ENCODE measurements at places on chromosomes 1 and 21.

- no peak overlapping the region for H3K4me3 ChIP-seq
- DNase-seq, result no peak
- H3K27ac ChIP-seq, result no peak overlapping the region
- H3K36me3 ChIP-seq, result no peaks in the 10 kb centered on the region
- H3K27me3 ChIP-seq, result no peaks in the 10 kb centered on the region
- H3K4me1 ChIP-seq, result no peaks in the 10 kb centered on the region
Measured at GRCh38 chr1:238485057-238485911, 594.6 kb upstream of the ZP4 start.

DNA sequence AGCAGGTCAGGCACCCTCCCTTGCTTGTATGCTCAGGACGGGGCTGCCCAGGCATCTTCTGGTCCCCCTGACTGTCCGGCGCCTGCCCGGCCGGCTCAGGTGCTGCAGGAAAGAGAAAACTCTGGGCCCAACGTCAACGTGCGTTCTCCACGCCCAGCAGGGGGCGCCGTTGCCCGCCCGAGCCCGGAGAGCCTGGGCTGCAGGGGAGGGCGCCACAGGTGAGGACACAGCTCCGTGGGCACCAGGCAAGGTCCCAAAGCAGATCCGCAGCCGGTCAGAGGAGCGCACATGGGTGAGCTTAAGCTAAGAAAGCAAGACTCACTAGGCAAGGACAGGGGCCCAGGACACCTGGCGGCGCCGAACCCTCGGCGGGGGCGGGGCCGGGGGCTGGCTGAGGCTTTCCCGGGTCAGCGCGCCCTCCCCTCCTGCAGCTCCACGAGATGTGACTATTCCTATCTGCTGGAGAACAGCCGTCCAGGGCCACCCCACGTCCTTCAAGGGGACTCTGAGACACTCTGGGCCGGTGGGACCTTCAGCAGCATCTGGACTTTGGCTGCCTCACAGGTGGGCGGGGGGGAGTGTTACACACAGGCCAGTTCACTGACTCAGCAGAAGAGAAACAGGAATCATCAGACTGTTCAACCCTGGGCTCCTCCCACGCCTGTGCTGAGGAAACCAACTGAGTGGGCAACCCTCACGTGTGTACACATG is 29.3 kb downstream of the KRTAP10-1 start:
- no peaks in the 10 kb centered on the region for H3K4me1 ChIP-seq
- no peaks in the 10 kb centered on the region for H3K36me3 ChIP-seq
- no peaks in the 10 kb centered on the region for H3K27me3 ChIP-seq
- DNase-seq, result peak; percentile 82

DNA sequence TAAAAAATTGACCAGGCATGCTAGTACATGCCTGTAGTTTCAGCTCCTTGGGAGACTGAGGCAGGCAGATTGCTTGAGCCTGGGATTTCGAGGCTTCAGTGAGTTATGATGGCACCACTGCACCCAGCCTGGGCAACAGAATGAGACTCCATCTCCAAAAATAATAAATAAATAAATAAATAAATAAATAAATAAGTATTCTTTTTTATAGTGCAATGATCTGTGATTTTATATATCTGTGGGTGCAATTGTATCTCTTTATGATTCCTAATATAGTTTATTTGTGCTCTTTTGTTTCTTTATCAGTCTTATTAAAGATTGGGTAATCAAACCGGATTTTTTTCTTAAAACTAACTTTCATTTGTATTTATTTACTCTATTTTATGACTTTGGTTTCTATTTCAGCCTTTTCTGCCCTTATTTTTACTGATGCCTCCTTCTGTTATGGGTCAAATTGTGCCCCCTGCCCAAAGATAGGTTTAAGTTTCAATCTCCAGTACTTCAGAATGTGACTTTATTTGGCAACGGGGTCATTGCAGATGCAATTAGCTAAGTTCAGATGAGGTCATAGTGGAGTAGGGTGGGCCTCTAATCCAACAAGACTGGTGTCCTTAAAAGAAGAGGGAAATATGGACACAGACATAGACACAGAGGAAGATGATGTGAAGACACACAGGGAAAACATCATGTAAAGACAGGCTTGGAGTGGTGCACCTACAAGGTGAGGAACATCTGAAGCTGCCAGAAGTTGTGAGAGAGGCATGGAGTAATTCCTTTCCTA is 74.9 kb upstream of the CDC42BPA start:
- no peak for DNase-seq
- peaks cover 3% of the 10 kb centered on the region for H3K27me3 ChIP-seq
- H3K27ac ChIP-seq, result no peak overlapping the region
- H3K36me3 ChIP-seq, result no peaks in the 10 kb centered on the region

GRCh38 chr1:90902672-90903071 is 119.2 kb downstream of the ZNF644 start:
- no peak for DNase-seq
- no peak overlapping the region for H3K27ac ChIP-seq
- no peak overlapping the region for H3K4me3 ChIP-seq
- H3K27me3 ChIP-seq, result no peaks in the 10 kb centered on the region
- H3K36me3 ChIP-seq, result peaks cover 28% of the 10 kb centered on the region
- peaks cover 7% of the 10 kb centered on the region for H3K4me1 ChIP-seq

GRCh38 chr1:27193194-27193593 is 38.3 kb upstream of the SLC9A1 start:
- H3K27me3 ChIP-seq, result no peaks in the 10 kb centered on the region
- no peaks in the 10 kb centered on the region for H3K36me3 ChIP-seq
- DNase-seq, result no peak
- H3K4me3 ChIP-seq, result no peak overlapping the region

- H3K27me3 ChIP-seq, result peaks cover 40% of the 10 kb centered on the region
- no peaks in the 10 kb centered on the region for H3K36me3 ChIP-seq
- H3K4me1 ChIP-seq, result peaks cover 8% of the 10 kb centered on the region
- no peak overlapping the region for H3K4me3 ChIP-seq
- no peak for DNase-seq
- H3K27ac ChIP-seq, result no peak overlapping the region
Measured at GRCh38 chr1:201945157-201945556, 1.2 kb downstream of the LMOD1 start.

DNA sequence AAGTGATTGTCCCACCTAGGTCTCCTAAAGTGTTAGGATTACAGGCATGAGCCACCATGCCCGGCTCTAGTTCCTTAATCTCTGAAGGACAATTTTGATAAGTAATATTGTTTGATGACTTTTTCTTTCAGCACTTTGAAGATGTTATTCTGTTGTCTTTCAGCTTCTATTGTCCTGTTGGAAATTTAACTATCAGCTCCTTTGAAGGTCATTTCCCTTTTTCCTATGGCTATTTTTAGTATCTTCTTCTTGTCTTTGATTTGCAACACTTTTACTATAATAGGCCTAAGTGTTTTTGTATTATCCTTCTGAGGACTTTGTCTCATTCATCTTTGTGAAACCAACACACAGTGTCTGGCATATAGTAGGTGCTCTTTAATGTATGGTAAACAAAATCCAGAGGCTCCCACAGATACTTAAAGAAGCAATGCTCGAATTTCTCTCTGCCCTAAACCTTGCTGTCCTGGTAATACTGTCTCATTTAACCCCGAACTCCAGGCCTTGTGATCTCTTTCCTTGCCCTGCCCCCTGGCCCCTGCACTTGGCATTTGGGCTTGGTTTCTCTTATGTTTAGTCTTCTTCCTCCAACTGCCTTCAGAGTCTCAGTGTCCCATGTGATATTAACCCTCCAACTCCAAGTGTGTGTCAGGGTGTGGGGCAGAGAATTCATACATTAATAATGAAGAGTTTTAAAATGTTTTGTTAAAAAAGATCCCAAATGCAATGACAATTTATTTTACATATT is 19.0 kb upstream of the AGO1 start:
- no peaks in the 10 kb centered on the region for H3K36me3 ChIP-seq
- H3K4me3 ChIP-seq, result no peak overlapping the region
- H3K4me1 ChIP-seq, result no peaks in the 10 kb centered on the region
- no peaks in the 10 kb centered on the region for H3K27me3 ChIP-seq
- no peak for DNase-seq

DNA sequence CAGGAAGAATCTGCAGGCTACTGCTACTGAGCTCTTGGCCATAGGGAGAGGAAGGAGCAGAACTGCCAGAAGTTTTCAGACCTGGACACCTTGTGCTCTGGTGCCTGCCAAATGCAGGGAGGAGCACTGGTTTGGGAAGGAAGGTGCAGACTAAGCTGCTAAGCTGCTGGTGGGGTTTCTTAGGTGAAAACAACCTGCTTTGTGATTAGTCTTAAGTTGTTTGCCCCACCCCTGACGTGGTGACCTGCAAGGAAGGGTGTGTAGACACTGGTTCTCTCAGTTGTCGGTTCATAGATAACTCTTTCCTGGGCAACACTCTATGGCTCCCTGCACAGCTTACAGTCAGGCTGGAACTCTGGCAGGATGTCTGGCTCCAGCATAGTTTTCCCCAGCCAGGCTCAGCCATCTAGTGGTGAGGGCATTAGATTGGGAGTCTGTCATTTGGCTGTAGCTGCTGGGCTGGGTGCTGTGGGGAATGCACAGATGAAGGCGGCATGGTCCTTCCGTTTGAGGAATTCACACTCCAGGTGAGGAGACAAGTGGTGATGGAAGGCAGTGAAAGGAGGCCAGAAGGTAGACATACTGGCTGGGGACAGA is 10.3 kb upstream of the S100A10 start:
- DNase-seq, result no peak
- H3K27ac ChIP-seq, result no peak overlapping the region

DNA sequence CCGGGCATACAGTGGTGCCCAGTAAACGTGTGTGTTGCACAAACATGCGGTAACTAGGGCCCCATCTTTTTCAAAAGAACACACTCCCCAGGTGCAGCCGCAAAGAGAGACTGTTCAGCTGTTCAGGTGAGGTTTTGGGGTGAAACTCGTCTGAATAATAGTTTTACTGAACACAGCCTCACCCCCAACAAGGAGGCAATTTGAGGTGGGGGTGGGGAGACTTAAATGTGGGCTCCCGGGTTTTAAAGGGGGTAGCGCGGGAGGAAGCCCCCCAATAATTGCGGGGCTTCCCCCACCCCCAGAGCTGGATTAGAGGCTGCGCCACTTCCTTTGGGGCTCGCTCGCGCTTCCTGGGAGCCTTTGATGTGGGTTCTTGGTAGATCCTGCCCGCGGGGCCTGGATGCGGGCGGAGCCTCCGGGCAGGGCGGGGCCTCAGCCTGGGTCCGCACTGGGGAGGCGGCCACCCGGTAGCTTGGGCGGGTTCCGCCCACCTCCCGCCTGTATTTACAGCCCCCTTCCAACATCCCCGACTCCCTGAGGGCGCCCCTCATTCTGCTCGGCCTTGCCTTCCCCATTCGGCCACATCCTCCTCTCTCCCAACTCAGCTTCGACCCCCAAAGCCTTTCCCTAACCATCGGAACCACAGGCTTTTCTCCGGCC is 6.4 kb upstream of the EPHA2 start:
- no peaks in the 10 kb centered on the region for H3K27me3 ChIP-seq
- no peaks in the 10 kb centered on the region for H3K36me3 ChIP-seq
- peak; percentile 75 for DNase-seq

GRCh38 chr1:22736501-22737080 is 26.0 kb downstream of the EPHB2 start:
- no peak overlapping the region for H3K27ac ChIP-seq
- no peaks in the 10 kb centered on the region for H3K36me3 ChIP-seq
- no peak for DNase-seq
- H3K27me3 ChIP-seq, result peaks cover 7% of the 10 kb centered on the region

DNA sequence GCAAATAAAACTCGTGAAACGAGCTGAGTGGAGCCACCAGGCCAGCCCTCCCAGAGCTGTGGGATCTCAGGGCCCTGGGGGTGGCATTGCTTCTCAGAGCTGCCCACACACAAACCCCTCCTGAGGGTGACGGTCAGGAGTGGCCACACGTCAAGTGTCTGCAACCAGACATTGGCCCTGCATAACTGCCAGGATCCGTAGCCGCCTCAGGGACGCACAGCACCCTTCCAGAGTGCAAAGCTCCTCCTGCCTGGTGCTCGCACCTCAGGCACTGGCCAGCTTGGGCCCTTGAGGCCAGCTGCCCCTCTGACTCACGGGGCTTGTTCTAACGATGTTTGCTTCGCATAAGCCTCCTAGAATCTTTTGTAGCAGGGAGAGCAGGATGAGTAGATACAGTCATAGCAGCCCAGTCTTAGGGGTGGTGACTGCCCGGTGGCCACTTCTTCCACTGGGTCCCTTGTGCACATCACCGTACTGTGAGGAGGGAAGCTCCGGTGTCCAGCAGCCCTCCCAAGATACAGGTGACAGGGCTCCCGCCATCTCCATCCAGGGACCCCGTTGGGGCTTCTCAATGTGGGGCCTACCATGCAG is 5.0 kb downstream of the WNT3A start:
- H3K27me3 ChIP-seq, result peaks cover 24% of the 10 kb centered on the region
- H3K27ac ChIP-seq, result no peak overlapping the region
- H3K4me1 ChIP-seq, result peaks cover 13% of the 10 kb centered on the region
- no peaks in the 10 kb centered on the region for H3K36me3 ChIP-seq
- peak; percentile 6 for DNase-seq
- no peak overlapping the region for H3K4me3 ChIP-seq

- no peak for DNase-seq
- H3K27me3 ChIP-seq, result no peaks in the 10 kb centered on the region
- no peaks in the 10 kb centered on the region for H3K36me3 ChIP-seq
Measured at GRCh38 chr1:116722016-116722838, 32.0 kb upstream of the CD2 start.

DNA sequence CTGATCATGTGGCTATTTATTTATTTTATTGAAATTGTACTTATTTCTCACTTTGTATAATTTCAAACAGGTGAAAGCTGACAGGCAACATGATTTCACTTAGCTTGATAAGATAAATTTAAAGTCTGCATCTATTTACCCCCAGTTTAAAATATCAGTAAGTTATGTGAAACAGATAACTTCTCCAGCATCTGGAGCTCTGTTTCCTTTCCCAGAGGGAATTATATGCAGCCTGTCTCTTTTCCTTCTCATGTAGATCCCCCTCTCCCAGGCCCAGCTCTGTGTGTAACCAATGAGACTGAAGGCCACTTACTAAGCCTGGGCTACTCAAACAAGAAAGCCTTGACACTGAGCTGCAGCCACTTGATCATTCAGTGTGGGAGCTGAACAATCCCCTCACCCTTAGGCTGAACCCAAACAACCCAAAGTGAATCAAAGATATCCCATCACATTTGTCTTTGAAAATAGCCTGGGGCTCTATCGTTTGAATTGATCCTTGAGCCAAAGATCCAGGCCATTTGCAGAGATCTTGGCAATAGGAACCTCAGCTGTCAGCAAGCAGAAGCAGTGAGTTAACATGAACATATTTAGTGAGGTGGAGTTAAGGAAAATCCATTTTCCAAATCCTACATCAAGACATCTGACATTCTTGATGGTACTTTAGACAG is 383.9 kb downstream of the TGFB2 start:
- H3K27me3 ChIP-seq, result no peaks in the 10 kb centered on the region
- no peak overlapping the region for H3K4me3 ChIP-seq
- H3K4me1 ChIP-seq, result no peaks in the 10 kb centered on the region
- no peak overlapping the region for H3K27ac ChIP-seq
- H3K36me3 ChIP-seq, result no peaks in the 10 kb centered on the region

DNA sequence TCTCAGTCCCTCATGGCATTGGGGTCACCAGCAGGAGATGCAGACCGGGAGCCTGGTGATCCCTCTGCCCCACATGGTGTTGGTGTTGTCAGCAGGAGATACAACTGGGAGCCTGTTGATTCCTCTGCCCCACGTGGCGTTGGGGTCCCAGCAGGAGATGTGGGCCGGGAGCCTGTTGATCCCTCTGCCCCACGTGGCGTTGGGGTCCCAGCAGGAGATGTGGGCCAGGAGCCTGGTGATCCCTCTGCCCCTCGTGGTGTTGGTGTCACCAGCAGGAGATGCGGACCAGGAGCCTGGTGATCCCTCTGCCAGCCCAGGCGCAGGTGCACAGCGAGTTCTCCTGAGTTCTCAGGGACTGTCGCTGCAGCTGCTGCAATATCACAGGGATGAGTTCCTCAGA is 229.6 kb upstream of the C1orf174 start:
- H3K27ac ChIP-seq, result no peak overlapping the region
- H3K4me1 ChIP-seq, result no peaks in the 10 kb centered on the region
- H3K4me3 ChIP-seq, result no peak overlapping the region
- H3K36me3 ChIP-seq, result no peaks in the 10 kb centered on the region
- no peak for DNase-seq
- peaks cover 11% of the 10 kb centered on the region for H3K27me3 ChIP-seq

Measured in activated CD4-positive, alpha-beta memory T cell treated with anti-CD3 and anti-CD28 coated beads for 36 hours (primary cell).